ENCODE measurements at places on chromosomes 12 and 14. TPM values are rescaled to one million over a fixed set of nuclear protein-coding genes. Genes with fewer than 3 reads are reported as not detected.

Gene ARID4A
- 123 TPM for total RNA-seq

Gene KRT5
- not detected for total RNA-seq

Gene CMAS
- total RNA-seq, result 25.0 TPM

Gene PARPBP
- 4.1 TPM for total RNA-seq
